Smooth muscle cell of bladder (primary cell): ENCODE measurements at places on chromosomes 11 and 22. TPM values are rescaled to one million over a fixed set of nuclear protein-coding genes. Genes with fewer than 3 reads are reported as not detected.

Gene PIM3
- total RNA-seq = 16.8 and 25.8 TPM in 2 replicates

Gene SLC37A2
- total RNA-seq = 0.18 and 0.43 TPM in 2 replicates

Gene C11orf52
- total RNA-seq = 0.83 TPM in 1 of 2 replicates, not detected in the other

Gene SPI1
- not detected in 2 replicates for total RNA-seq

Gene PHETA2
- total RNA-seq = 15.8 and 21.5 TPM in 2 replicates

Gene EHF
- 0.09 and 0.28 TPM in 2 replicates for total RNA-seq

Gene TRPC6
- total RNA-seq = 0.09 and 0.28 TPM in 2 replicates

Gene MAJIN
- total RNA-seq = not detected in 2 replicates

Gene BTBD18
- total RNA-seq = not detected in 2 replicates

Gene RTN4RL2
- total RNA-seq = 0.09 TPM in 1 of 2 replicates, not detected in the other

Gene PYGM
- 0.57 and 3.1 TPM in 2 replicates for total RNA-seq

Gene FGF19
- total RNA-seq = not detected in 2 replicates

Gene HBE1
- total RNA-seq = 0.14 TPM in 1 of 2 replicates, not detected in the other

Gene KRTAP5-7
- not detected in 2 replicates for total RNA-seq

Gene OR2AG1
- total RNA-seq = not detected in 2 replicates
